ENCODE measurements at places on chromosomes 1 and 21.

- no peak for ATAC-seq
These were observed 52.8 kb upstream of the COL24A1 start for GRCh38 chr1:86209346-86209745.

DNA sequence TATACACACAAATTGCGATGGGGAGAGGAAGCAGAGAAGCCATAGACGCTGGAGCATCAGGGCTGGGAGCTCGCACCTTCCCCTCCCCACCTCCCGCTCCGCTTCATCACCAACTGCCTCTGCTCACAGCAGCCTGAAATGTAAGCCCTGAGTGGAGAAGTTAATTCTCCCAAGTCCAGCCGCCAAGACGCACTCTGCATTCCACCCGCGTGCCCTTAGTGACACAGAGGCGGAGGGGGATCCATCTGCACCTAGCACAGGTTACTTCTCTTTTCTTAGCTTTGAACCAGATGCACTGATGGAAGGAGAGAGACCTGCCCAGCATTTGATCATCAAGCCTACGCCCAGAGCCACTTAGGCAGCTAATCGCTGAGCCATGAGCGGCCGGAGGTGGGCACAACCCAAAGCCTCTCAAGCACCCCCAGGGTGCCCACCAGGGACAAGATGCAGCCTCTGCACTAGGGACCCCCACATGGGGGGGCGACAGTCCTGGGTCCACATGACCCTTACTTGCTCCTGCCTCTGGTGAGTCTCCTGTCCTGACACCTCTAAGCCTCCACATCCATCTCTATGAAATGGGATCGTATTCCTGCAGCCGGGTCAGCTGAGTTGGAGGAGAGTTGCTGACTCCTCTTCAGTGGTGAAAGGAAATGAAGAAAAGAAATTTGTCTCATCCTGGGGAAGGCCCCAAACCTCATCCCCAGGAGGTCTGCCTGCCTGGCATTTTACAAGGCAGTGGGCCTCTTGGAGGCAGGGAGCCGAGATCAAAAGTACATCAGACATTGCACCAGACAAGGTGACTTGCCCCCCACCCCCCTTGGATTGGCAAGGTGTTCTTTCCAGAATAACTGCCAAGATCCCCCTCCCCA is 316.2 kb downstream of the MATN1 start:
- ATAC-seq, result no peak

DNA sequence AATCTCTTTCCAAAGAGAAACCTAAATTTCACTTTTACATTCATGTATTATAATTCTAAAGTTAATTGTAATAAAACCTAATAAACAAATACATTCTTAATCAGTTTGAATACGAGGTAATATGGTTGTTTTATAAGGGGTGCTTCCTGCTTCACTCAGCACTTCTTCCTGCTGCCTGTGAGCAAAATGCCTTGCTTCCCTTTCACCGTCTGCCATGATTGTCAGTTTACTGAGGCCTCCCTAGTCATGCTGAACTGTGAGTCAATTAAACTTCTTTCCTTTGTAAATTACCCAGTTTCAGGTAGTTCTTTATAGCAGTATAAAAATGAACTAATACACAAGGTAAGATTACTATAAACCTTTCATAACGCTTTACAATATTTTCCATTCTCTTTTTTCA is 491.1 kb upstream of the LRRC7 start:
- no peak for ATAC-seq

GRCh38 chr1:208243967-208244916 is at the start of gene PLXNA2:
Gene PLXNA2 (minus strand): TSS chr1:208244384. CDS start chr1:208217922, 26,462 bp downstream.
- ATAC-seq, result peak; percentile 88

GRCh38 chr21:42463861-42464515 is 32.0 kb downstream of the RSPH1 start:
- no peak for ATAC-seq

DNA sequence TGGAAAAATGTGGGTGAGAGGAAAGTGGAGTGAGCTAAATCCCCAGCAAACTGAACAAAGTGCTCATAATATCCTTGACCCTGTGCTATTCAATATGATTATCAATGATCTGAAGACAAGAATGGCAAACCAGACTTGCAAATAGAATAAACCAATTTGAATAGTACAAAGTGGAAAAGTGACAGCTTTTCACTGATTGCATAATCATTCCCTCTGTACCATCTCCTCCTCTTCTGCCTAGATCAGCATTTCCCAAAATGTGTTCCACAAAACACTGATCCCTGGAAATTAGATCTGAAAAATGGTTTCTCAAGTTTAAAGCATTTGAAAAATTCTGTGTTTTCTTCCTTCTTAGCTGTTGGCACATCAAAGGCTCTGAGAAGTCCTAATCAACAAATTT is 8.1 kb downstream of the MTF1 start:
- ATAC-seq, result no peak

- no peak for ATAC-seq
These were observed 80.9 kb downstream of the TTC3 start for GRCh38 chr21:37153935-37154350.

- ATAC-seq, result peak; percentile 84
These were observed 57.9 kb downstream of the FGGY start for GRCh38 chr1:59354709-59355337.

- peak; percentile 26 for ATAC-seq
These were observed 1.4 kb upstream of the TNFRSF14 start for GRCh38 chr1:2554621-2555387.

DNA sequence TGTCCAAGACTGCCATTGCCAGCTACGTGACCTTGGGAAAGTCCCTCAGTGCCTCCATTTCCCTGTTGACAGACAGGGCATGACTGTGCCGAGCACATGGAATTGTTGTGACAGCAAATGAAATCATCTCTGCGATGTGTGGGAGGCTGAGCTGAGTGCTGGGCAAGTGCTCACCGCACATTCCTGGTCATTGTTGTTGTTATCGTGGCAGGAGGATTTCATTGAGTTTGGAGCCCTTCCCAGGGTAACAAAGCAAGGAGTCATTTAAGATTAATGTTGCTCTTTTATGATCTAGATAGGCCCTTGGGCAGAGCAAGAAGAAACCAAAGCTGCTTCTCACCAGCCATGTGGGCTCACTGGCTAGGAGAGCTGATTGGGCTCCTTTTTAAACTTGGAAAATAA is 39.6 kb upstream of the ITPKB start:
- no peak for ATAC-seq

DNA sequence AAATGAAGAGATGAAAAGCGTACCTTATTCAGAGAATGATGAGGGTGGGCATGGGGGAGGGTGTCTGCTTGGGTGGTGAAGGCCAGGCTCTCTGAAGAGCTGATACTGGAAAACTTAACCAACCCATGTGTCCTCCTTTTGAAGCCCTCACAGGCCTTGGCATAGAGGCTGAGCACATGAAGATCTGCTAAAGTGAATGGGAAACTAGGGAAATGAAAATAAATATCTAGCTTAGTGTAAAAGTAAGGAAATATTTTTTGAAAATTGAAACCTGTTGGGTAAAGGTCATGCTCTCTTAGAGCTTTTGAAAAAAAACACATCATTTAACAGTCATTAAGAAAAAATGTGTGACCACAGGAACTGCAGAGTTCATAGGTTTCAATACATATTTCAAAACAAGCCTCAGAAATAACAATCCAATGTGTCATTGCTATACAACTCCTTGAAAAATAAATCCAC is 40.5 kb upstream of the RALGPS2 start:
- ATAC-seq, result peak; percentile 84

DNA sequence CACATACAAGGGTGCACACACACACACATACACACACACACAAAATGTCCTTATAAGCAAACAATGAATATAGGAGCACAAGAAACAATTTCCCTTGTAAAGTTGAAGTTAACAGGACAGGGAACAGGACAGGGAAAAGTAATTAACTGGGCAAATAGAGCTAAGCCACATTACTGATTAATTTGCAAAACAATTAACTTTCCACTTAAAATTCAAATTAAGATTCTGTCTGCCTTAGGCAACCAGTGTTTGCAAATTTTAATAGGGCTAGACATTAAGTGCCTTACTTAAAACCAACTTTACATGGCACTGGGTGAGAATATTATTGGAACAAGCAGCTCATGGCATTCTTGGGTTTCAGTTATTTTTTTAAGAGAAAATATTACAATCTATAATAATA is 6.8 kb upstream of the CLDN8 start:
- no peak for ATAC-seq

DNA sequence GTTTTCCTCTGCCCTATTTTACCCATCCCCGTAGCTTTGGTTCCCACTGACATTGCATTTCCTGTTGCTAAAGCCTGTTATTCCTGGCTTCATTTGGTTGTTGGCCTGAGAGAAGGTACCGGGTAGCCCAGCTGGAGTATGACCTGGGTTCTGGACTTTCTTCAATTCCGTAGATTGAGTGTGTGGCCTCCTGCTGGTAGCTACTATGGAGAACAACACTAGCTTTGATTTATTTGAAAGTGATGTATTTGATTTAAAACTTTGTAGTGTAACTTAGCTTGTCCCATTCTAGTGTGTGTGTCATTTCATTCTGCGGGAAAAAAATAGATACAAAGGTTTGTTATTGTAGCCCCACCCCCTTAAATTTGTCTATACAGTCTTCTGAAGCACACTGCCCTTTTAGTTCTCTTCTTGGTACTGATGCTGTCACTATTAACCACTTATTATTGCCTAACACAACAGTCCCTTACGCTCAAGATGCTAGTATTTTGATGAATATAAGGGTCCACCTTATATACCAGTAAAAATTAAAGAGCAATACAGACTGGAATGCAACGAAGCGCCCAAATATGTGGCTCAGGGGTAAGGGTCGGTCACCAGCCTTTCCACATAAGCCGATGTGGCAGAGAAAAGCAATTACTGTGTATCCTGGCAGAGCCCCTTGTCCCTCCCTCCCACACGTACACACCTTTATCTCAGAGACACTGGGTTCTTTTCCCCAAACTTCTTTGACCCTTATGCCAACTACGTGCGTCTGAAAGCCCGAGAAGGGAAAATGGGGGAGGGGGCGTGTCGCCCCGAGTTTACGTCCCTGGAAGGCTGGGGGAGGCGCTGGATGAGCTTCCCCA is 643 bp upstream of the MOV10 start:
- ATAC-seq, result no peak

DNA sequence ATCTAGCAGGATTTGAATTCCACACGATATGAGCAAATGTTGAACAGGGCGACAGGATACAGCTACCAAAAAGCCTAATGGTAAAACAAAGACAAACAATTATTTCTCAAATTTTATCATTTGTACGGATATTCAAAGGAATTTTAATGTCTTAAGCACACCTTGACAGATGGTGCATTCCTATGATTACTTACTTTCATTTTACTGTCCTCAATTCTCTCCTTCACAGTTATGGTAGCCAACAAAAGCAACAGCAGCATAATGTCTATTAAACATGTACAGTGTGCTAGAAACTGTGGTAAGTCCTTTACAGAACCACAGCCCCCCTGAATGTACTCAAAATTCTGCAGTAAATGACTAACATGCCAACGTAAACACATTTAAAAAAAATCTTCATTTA is 365.8 kb downstream of the SMYD3 start:
- ATAC-seq, result no peak

- peak; percentile 82 for ATAC-seq
These were observed 36.3 kb upstream of the SLC6A9 start for GRCh38 chr1:44067266-44068250.

DNA sequence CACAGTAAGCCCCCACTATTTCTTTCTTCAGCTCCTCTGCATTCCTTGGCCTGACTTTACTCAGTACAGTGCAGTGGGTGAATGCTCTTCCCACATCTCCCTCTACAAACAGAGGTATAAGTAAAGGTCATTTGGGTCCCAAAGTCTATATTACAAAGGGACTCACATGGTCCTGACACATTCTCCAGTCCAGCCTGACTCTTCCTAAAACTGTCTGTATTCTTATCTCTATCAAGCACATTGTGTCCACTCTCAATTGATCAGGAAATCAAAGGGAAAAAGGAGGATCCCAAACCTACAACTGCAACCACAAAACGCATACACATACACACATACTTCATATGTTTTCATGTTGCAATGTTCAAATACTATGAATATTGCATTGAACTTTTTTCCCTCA is 49.4 kb downstream of the FRRS1 start:
- no peak for ATAC-seq

GRCh38 chr1:15090373-15090772 is 63.2 kb upstream of the TMEM51 start:
- ATAC-seq, result peak; percentile 68

GRCh38 chr1:23609971-23610370 is 50.7 kb upstream of the ID3 start:
- ATAC-seq, result no peak

GRCh38 chr1:156852418-156852874 is 6.5 kb downstream of the INSRR start:
- no peak for ATAC-seq

- ATAC-seq, result no peak
These were observed 36.7 kb downstream of the CHD5 start for GRCh38 chr1:6143395-6143794.

GRCh38 chr1:99644279-99645004 is 1.5 kb upstream of the PALMD start:
- no peak for ATAC-seq

GRCh38 chr1:45906883-45907282 is 103.5 kb downstream of the MAST2 start:
- ATAC-seq, result no peak

GRCh38 chr1:30929135-30929889 is 20.8 kb upstream of the SDC3 start:
- ATAC-seq, result peak; percentile 61

GRCh38 chr1:65703853-65704252 is 88.8 kb upstream of the PDE4B start:
- no peak for ATAC-seq

DNA sequence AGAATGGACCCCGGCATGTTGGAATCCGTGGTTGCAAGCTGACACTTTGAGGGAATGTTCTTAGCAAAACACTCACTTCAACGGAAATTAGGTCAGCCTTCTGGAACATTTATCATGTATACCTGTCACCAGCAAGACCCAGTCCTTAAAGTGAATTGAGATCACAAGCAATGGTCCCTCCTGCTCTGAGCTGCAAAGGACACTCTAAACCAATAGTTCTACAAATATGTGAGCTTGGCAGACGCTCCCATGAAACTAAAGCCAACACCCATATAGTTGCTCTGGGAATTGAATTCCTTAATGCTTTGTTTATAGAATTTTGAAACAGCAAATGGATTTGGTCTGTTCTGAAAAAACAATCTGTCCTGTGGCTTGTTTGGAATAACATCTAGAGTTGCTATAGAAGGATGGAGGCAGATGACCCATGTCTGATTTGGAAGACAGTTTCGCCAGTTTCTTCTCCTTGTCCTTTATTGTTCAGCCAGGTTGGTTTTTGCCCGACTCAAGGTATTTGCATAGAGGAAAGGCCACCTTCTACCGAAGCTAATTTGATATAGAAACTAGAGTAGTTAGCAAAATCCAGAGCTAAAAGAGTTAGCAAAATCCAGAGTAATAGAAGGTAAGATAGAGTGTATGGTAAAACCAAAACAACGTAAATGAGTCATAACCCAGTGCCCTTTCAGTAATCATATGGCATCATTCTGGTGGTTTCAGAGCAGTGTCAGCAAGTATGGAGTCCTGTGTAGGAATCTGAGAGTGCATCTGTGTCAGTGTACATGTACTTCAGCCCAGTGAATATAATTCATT is 236.2 kb downstream of the NFIA start:
- ATAC-seq, result peak; percentile 92

DNA sequence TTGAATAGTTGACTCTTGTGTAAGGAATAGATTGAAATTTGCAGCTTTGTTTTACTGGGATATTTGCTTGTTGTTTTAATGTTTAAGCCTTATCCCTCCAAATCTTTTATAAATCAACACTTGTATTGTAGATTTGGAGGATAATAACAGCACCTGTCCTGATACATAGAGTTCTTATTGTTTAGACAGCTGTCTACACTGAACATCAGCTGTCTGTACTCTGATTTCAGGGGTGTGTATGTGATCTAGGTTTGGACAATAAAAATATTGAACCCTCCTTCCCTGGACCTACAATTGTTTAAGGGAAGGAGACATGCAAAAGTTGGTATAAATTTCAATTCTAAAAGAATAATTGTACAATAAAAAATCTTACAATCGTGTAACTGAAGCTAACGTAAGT is 48.3 kb upstream of the DPH5 start:
- ATAC-seq, result no peak
